ENCODE measurements at places on chromosomes 11 and 22.
A peak's percentile ranks its signal among the peaks of the same experiment; 100 is the strongest.

- no peak for DNase-seq
Observed at GRCh38 chr22:24208012-24208749, 26.9 kb downstream of the SUSD2 start.

DNA sequence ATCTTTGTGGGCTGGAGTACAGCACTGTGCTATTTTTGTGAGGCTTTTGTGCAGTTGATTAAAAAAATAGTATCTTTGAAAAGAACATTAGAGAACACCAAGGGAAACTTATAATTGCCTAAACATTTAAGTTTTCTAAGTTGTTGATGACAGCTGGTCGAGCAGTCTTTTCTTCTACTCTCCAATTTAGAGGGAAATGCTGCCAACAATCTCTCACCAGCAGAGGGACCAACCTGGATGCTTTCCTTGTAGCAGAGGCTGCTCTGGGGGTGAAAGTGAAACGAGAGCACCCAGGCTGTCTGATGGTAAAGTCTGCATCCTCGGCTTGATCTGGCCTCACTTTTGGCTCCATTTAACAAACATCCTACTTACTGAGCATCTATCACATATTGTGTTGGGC lies 1286.5 kb upstream of the TENM4 start:
- peak; percentile 1 for DNase-seq

DNA sequence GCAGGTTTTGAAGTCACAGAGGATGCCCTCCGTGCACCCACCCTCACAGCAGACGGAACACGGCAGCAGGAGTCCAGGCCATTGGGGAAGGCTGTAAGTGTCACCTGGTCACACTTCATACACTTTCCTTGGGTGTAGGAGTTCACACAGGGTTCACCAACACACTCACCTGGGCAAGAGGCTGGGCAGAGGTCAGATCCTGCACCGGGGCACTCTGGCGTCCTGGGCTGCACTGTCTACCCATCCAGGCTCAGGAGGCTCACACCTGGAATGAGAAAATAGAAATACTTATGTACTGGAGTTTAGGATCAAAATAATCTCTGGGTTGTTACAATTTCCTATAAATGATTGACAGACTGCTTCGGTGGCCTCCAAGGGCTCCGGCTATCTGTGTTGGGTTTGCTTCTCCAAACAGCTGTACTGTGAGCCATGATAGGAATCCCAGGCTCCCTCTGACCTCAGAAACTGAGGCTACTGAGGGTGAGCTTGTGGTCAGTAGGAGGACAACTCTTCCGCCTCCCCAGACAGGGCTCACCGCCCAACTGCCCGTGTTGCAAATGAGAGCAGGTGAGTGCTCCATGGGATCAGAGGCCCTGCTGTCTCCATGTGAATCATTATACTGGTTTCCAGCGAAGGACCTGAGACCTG lies 20.1 kb upstream of the CARS1 start:
- DNase-seq: no peak

GRCh38 chr11:128695539-128696221 lies 1.8 kb downstream of the FLI1 start:
- DNase-seq: no peak

DNA sequence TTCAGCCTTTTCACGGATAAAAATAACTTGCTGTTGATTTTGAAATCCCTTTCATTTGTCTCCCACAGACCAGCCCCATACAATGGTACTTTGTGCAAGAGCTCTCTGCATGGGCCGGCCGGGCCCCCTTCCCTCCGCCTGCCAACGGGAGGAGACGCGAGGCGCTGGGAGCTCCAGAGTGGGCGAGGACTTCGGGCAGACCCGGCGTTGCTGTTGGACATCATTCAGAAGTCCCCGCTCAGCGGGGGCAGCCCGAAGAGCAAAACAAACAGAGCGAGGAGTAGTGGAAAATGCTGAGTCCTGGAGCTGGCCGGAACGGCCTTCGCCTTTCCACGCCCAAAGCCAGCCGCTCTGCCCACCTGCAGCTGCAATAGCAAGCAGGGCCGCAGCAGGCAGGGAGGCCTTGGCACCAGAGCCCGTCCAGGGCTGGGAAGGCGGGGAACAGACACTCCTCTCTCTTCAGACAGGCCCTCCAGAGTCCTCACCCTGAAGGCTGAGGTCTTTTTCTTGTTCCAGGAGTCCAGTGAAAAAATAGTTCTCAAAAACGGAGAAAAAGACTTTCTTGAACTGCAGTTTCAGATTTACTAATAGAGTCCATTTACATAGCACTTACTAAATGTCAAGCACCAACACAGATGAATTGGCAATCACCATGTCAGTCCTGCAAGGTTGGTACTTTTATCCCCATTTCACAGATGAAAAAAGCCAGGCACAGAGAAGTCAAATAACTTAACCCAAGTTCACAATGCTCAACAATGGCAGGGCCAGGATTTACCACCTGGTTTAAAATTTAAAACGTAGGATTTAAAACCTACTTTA lies 135.5 kb downstream of the ETS1 start:
- DNase-seq: no peak

DNA sequence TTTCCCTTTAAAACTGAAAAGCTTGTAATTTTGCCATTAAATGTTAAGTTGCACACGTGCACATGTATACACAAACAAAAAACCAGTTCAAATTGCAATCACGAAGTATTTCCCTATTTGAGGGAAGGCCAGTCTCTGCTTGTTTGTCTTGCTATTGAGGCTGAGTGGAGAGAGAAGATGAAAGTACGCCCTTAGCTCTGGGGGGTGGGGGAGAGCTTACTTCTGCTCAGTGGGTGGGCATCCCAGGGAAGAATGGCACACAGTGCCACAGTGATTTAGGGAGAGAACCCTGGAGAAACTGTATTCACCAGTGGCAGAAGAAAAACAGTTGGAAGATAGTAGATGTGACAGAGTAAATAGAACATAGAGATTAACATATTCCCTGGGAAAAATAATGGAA lies 8.7 kb downstream of the YAP1 start:
- no peak for DNase-seq

- DNase-seq: no peak
Observed at GRCh38 chr11:30016588-30017363, at the start of gene KCNA4. Gene KCNA4, minus strand, starts transcription at chr11:30017030. Its CDS starts 4,352 bp downstream, at chr11:30012678.

DNA sequence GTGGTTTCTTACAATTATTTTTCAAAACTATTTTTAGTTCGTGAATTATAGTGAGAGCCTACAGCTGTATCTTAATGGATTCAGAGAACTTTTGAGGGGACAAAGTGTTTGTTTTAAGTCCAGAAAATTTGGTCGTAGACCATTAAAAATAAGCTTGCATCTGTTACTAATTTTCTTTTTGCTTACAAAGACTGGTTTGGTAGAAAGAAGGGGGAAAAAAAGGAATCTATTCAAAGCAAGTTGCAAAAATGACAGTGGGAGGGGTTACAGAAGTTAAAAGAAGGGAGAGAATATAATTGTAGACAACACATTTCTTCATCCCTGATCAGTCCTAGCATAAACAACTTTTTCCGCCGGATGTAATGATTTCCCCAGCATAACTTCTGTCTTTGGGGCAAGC lies 72.1 kb downstream of the AMOTL1 start:
- DNase-seq: no peak

DNA sequence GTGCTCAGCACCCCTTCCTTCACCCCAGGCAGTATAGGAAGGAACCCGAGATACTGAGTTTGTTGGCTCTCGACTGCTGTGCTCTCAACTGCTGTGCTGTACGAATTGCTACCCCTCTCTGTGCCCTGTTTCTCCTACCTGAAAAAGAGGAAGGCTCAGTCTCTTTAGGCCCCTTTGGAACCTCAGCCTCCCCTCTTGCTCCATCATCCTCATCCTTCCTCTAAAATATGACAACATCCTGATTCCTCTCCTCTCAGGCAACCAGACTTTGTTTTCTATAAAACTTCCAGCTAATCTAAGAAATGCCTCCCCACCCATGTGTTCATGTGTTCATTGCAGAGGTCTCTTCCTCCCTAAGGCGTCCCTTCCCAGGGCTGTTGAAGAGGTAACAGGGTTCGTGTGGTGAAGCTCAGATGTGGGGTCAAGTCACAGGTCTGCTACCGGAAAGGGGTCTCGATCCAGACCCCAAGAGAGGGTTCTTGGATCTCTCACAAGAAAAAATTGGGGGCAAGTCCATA lies 35.5 kb upstream of the CD82 start:
- no peak for DNase-seq

- no peak for DNase-seq
Observed at GRCh38 chr11:75154646-75155569, 4.0 kb downstream of the SLCO2B1 start.

DNA sequence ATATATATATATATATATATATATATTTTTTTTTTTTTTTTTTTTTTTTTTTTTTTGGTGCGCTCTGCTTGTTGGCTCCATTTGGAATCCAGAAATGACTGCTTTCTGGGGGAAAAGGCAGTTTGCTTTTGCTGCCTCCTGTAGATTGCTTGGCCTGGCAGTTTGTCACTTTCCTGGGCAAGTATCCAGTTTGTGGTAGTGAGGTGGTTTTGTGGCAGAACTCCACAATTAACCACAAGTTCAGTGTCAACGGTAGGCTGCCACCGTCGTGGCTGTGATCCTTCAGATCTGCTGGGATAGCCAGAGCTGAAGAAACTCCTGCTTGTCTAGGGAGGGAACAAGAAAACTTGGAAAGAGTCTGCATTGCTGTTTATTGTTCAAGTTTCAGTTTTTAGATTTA lies 5.0 kb upstream of the PDE3B start:
- DNase-seq: no peak

DNA sequence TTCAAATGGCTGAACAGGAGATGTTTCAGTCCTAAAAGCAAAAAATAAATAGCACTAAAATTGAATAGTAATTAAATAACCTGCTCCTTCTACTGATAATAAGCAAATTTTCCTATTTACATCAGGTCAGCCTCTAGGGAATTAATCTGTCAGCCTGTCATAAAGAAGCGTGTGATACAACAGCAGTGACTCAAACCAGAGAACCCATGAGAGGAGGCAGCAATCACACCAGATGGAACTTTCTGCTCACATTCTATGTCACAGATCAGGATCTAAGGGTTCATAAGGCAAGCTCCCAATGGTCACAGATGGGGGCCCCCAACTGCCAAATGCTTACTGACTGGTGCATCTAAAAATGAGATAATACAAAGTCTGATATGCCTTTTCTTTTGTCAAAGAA lies 41.1 kb downstream of the RBFOX2 start:
- peak; percentile 15 for DNase-seq

DNA sequence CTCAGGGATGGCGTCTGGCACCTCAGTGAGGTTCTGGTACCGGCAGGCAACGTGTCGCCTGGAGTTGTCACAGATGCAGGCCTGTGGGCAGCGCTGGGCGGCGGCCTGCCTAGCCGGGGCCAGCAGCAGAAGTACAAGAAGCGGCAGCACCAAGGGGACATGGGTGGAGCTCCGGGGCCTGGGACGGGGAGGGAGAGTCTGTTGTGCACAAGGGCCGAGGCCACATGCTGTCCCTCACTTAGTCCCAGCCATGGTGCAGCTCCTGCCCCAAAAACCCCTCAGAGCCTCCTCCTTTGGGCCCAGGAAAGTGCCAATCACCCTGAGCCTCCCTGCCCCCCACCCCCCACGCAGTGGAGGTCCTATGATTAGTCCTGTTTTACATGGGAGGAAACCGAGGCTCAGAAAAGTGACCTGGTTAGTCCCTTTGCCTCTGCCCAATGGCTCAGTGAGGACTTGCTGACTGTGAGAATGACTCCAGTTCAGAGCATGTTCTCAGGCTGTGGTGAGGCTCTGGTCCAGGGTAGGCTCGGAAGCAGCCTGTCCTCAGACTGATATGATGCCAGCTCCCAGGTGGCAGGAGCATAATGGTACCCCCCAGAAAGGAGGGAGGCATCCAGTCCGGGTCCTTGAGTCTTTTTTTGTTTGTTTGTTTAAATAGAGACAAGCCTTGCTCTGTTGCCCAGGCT lies 1.1 kb downstream of the CHADL start:
- no peak for DNase-seq

DNA sequence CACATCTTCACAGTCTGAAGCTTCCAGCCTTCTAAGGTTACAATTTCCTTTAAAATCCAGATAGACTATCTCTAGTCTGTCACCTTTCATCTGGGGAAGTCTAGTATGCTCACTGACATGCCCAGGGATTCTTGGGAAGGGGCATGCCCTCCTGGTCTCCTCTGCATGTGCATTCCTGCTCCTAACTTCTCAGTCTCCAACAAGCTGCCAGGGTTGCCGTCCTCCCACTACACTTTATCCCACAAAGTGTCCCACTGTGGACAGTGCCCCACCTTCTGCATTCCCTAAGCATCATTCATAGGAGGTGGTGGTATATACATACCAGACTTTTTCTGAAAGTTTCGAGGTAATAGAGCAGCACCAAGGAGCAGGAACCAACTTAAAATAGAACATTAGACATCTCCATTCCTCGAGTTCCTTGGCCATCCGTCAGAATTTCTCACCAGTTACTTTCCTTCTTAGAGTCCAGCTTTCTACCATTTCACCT lies 28.7 kb downstream of the EIF3F start:
- DNase-seq: no peak

DNA sequence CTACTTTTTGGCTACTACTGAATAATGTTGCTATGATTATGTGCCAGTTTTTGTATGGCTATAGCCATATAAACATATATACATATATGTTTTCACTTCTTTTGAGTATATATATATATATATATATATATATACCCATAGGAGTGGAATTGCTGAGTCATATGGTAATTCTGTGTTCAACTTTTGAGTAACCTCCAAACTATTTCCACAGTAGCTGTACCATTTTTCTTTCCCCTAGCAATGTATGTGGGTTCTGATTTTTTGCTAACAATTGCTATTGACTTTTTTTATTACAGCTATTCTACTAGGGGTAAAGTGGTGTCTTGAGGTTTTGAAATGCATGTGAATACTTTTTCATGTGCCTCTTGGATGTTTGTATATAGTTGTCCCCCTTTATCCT lies 30.4 kb downstream of the CBL start:
- no peak for DNase-seq

GRCh38 chr11:1102221-1102971 lies 27.7 kb downstream of the MUC2 start:
- no peak for DNase-seq

GRCh38 chr22:31288496-31289240 lies 3.6 kb downstream of the PIK3IP1 start:
- DNase-seq: no peak

DNA sequence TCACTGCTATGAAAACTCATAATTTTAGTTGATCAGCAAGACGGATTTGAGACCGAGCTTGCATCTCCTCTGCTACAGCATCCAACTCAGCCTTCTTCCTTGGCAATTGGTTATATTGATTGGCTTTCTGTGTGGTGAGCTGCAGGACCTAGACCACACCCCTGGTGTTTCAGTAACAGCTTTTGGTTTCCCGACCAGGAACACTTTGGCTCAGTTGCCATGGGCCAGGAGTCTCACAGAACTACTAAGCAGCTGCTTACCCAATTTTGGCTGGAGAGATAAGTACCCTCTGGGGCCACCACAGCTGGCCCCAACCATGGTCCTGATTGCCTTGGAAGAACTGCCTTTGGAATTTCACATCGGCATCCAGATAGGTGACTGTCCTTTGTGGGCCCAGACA lies at the start of gene GLYATL1:
GLYATL1 (plus strand) TSS at position 212 of the 400 bp plus-strand sequence. CDS start 7,600 bp downstream, outside the sequence.
- DNase-seq: no peak

DNA sequence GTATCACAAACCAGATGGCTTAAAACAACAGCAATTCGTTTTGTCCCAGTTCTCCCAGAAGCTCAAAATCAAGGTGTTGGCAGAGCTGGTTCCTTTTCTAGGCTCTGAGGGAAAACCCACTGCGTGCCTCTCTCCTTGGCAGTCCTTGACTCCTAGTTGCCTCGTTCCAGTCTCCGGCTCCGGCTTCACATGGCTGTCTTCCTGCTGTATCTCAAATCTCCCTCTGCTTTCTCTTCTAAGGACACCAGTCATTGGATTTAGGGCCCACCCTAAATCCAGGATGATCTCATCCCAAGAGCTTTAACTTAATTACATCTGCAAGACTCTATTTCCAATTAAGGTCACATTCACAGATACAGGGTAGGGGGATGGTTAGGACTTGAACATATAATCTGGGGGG lies 9.2 kb upstream of the NAA40 start:
- DNase-seq: no peak

- no peak for DNase-seq
Observed at GRCh38 chr11:6664551-6664950, 8.9 kb upstream of the DCHS1 start.
